Stimulated activated CD4-positive, alpha-beta T cell treated with anti-CD3 and anti-CD28 coated beads, Interleukin-12 subunit alpha, Interleukin-12 subunit beta, amount 100 ng/mL, for 24 hours (primary cell): ENCODE measurements at places on chromosomes 5 and 9.

- DNase-seq: no peak
Observed at GRCh38 chr9:114769624-114770023, 36.2 kb downstream of the TNFSF15 start.

- no peak for DNase-seq
Observed at GRCh38 chr5:136014049-136015002, 14.5 kb upstream of the TGFBI start.

GRCh38 chr9:88754452-88754851 lies 219.5 kb downstream of the NXNL2 start:
- no peak for DNase-seq

DNA sequence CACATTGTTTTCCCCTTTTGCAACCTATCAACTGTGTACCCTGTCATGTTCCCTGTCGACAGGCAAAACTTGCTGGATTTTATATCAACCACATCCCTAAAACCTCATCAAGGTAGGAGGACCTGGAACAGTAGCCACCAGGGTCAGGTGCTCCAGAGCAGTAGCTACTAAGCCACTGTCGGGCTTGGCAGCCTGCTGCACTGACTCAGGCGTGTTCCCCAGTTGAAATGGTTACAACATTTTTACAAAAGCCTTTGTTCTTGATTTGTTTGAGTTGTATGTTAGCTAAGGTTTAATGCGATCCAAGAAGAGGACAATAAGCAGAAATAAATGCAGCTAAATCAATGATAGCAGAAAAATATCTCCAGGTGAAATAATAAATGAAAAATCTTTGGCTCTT lies 407.4 kb upstream of the TLE4 start:
- no peak for DNase-seq

- DNase-seq: no peak
Observed at GRCh38 chr5:136808756-136809155, 443.4 kb upstream of the TRPC7 start.

GRCh38 chr5:171614971-171615653 lies 170.5 kb upstream of the SMIM23 start:
- DNase-seq: no peak

GRCh38 chr5:69494452-69494851 lies 1.9 kb downstream of the OCLN start:
- DNase-seq: no peak

DNA sequence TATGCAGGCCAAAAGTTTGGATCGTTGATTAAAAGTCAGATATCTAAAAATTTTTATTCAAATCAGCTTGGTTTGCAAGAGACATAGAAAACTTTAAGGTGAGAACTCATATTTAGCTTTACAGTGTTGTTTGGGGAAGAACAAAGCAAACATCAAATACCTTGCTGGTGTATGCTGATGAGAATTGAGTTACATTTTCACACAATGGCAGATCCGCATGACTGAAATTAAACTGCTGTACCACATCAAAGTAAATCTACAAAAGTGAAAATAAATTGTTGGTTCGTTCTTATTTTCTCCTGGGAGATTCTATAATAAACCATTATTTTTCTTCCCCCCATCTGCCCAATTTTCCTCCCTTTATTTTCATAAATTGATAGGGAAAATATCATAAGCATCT lies 198.2 kb upstream of the PCSK5 start:
- no peak for DNase-seq
